ENCODE measurements at places on chromosomes 11 and 22.

GRCh38 chr22:20436768-20437612, 635 bp downstream of the SCARF2 start:
- peak; percentile 47 for DNase-seq

- DNase-seq: no peak
Observed at GRCh38 chr22:43218786-43219185, 31.9 kb upstream of the TTLL12 start.

DNA sequence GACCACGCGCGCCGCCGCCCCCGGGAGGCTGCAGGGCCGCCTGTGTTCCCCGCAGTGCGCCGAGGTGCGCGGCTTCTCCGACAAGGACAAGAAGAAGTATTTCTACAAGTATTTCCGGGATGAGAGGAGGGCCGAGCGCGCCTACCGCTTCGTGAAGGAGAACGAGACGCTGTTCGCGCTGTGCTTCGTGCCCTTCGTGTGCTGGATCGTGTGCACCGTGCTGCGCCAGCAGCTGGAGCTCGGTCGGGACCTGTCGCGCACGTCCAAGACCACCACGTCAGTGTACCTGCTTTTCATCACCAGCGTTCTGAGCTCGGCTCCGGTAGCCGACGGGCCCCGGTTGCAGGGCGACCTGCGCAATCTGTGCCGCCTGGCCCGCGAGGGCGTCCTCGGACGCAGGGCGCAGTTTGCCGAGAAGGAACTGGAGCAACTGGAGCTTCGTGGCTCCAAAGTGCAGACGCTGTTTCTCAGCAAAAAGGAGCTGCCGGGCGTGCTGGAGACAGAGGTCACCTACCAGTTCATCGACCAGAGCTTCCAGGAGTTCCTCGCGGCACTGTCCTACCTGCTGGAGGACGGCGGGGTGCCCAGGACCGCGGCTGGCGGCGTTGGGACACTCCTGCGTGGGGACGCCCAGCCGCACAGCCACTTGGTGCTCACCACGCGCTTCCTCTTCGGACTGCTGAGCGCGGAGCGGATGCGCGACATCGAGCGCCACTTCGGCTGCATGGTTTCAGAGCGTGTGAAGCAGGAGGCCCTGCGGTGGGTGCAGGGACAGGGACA, 2.7 kb downstream of the NLRP6 start:
- no peak for DNase-seq

GRCh38 chr11:123302751-123303195, 107.7 kb upstream of the CLMP start:
- peak; percentile 24 for DNase-seq

DNA sequence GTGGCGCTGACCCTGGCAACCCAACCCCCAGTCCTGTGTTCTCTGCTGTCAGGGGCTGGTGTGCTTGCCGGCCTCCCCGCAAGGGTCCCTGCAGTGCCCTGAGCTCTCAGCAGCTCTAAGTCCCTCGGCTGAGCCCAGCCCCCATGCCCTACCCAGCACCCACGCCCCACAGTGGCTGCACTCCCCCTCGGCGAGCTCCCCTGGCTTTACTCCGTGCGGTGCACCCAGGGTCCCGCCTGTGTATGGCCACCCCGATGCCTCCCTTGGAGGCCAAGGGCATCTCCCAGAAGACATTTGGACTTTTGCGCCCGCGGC, 72.5 kb upstream of the SHISAL1 start:
- DNase-seq: no peak

DNA sequence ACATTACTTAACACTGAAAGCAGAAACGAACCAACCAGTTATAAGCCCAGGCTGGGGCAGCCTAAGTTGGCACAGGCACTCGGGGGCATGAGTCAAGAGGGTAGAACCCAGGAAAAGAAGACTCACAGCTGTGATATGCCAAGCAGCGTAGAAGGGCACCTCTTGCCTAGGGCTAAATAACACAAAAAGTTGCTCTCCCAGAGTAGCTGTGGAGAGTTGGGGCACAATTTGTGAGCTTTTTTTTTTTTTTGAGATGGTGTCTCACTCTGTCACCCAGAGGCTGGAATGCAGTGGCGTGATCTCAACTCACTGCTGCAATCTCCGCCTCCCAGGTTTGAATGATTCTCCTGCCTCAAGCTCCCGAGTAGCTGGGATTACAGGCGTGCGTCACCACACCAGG, 8.8 kb downstream of the CLMP start:
- DNase-seq: no peak

DNA sequence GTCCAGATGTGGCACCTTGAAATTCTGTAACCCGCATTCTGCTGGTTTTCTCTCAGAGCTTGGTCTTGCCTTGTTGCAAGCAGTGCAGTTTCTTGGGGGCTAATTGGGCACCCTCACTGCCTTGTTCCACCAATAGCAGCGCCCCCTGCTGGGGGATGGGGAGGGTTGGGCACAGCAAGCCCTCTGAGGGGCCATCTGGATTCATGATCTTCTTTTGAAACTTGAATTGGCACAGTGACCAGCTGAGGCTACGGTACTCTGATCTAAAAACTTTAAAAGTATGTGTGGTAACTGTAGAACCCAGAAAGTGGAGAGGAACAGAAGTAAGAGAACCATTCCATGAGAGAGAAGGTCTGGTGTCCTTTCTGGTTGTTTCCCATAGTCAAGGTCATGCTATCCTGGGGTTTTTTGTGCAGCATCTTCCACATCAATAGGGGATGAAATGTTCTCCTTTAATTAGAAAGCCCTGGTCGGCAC, 64.2 kb downstream of the MED15 start:
- peak; percentile 45 for DNase-seq

Measured in fibroblast of villous mesenchyme (primary cell).